ENCODE measurements at places on chromosomes 1 and 21. TPM values are rescaled to one million over a fixed set of nuclear protein-coding genes. Genes with fewer than 3 reads are reported as not detected.
A peak's percentile ranks its signal among the peaks of the same experiment; 100 is the strongest.

Gene ZNF593OS
- not detected for total RNA-seq

Gene MFAP2
- 70.3 TPM for total RNA-seq

Gene VCAM1
- 4.4 TPM for total RNA-seq

Gene FMO3
- 0.14 TPM for total RNA-seq

Gene TXLNA
- total RNA-seq, result 60.1 TPM

DNA sequence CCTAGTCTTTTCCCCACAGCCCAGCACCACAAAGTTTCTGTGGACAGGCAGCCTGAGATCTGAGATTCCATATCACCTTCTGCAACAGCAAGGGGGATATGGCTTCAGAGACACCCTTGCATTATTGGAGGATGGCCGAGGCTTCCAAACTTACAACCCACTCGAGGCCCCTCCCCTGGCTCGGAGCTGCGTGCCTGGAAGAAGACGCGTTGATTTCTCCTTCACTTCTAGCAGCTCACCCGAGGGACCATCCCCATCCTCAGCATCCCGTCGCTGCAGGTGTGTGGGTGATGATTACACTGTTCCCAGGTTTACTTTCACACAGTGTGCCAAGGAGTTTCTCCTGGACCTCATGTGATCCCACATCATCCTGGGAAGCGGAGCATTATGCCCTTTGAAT is 277.9 kb downstream of the MATN1 start:
- DNase-seq, result peak; percentile 4

DNA sequence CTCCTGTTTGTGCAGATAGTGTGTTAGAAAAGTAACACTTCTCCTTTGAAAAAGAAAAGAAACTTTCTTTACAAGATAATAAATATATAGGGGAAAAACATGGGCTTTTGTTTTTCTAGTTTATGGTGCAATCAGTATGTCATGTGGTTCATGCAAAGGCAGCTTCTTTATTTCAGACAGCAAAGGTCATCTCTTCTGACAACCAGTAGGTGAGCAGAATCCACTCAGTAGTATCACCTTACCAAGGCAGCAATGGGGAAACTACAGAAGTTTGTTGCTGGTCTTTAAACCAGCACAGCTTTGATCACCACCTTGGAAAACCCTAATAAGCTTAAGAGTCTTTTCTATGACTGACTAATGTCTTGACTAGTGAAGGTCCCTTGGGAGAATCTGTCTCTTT is 13.0 kb upstream of the SAMSN1 start:
- no peak for DNase-seq

DNA sequence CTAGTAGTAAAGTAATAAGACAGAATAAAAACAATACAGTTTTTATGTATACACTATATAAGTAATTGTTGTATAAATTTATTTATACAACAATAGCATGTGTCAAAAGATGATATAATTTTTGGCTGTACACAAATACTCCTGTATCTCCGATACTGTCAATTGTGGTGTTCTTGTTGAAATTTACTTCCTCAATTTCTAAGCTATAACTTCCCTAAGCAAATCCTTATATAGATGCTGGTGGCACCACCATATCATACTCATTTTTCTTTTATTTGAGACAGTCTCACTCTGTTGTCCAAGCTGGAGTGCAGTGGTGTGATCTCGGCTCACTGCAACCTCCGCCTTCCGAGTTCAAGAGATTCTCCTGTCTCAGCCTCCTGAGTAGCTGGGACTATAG is 141.0 kb upstream of the HP1BP3 start:
- no peak for DNase-seq

DNA sequence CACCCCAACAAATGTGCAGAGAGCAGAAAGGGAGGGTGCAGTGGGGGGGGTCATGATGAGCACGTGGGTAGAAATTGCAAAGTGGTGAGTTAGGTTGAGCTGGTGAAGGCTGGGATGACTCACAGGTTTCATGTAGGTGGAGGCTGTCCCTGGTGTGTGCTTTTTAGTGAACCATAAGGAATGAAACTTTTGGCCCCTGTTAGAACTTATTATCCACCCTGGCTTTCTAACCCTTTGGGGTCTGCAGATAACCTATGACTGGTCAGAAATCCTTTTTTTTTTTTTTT is 46.9 kb downstream of the DOP1B start:
- no peak for DNase-seq

DNA sequence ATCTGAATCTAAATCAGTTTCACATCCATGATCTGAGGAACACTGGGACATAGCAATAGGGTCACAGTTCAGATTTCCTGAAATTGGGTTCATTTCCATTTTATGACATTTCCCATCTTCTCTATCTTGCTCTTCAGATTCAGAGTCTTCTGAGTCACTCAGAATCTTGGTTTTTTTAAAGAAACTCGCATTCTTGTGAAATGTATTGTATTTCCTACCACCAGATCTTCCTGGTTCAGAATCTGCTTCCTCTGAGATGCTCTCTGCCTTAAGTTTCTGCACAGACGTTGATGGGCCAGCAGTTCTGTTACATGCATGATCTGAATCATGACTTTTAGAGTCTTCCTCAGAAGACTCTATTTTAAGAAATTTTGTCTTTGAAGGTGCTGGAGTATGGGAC is 15.5 kb upstream of the PSMG1 start:
- no peak for DNase-seq

DNA sequence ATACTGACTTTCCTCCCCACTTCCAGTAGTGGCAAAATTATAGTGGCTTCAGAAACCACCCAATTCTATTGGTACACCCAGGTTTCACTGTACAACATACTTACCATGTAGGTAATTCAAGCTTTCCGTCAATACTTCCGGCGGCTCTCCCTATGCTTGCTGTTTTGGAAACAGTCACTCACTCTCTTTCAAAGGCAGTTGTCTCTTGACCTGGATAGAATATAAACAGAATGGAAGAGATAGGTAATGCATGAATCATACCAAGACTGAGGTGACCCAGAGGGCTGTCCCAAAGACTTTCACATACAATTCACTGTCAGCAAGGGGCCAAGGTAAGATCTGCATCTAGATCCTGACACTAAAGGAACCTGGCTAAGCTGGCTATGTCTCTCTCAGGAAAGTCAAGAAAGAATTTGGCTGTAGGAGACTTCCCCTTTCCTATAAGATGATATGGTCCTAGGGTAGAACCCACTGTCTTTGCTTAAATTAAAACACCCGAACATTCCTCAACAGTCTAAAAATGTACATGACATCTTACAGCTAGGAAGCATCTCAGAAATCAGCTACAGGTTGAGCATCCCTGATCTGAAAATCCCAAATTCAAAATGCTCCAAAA is 59.6 kb downstream of the LUZP1 start:
- DNase-seq, result no peak

DNA sequence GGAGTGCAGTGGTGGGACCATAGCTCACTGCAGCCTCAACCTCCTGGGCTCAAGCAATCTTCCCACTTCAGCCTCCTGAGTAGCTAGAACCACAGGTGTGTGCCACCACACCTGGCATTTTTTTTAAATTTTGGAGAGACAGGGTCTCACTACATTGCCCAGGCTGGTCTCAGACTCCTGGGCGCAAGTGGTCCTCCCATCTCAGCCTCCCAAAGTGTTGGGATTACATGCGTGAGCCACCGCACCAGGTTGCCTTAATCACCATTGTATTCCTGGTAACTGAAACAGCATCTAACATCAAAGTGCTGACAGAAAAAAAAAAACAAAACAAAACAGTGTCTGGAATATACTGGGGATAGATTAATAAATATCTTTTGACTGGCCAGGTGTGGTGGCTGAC is 18.2 kb downstream of the RPL5 start:
- no peak for DNase-seq

DNA sequence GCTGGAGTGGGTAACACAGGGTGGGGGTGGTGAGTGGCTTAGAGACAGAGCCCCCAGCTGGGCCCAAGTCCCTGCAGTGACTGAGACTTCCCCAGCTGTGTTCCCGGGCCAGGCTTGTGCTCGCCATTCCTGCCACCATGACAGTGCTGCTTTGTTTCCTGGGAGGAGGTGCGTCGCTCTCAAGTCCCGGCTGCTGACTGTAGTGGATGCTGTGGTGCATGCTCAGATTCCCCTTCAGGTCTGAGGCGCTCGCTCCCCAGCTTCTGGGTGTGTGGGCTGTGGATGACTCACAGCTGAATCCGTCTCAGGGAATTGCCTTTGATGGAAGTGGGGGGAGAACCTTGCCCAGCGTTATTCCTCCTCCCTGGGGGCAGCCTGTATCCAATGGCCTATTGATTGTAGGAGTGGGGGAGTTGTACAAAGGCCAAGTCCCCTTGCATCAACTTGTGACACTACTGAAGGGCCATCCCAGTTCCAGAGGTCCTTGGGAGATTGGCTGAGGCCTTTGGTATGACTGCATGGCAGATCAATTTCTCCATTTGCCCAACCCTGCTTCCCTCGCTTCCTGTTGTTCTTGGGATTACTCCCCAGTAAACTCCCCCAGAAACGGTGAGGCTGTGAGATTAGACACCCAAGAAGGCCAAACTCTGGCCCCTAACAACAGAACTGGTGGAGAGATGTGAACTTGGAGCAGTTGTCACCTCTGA is 17.8 kb upstream of the POU3F1 start:
- no peak for DNase-seq

GRCh38 chr1:87941337-87941946 is 612.8 kb downstream of the LMO4 start:
- DNase-seq, result no peak

- peak; percentile 32 for DNase-seq
Measured at GRCh38 chr1:7491109-7491817, 279.8 kb upstream of the VAMP3 start.

GRCh38 chr1:218482683-218483082 is 137.5 kb downstream of the TGFB2 start:
- no peak for DNase-seq

GRCh38 chr1:183604038-183604808 is 14.0 kb upstream of the NCF2 start:
- no peak for DNase-seq

GRCh38 chr1:111399792-111400610 is 27.5 kb downstream of the OVGP1 start:
- peak; percentile 37 for DNase-seq

- DNase-seq, result peak; percentile 96
Measured at GRCh38 chr1:59296358-59297256, at the start of gene FGGY. FGGY (plus strand) TSS chr1:59297094; CDS start chr1:59321550, 24,456 bp downstream.

- no peak for DNase-seq
Measured at GRCh38 chr1:43199093-43199726, 27.1 kb downstream of the CFAP57 start.

DNA sequence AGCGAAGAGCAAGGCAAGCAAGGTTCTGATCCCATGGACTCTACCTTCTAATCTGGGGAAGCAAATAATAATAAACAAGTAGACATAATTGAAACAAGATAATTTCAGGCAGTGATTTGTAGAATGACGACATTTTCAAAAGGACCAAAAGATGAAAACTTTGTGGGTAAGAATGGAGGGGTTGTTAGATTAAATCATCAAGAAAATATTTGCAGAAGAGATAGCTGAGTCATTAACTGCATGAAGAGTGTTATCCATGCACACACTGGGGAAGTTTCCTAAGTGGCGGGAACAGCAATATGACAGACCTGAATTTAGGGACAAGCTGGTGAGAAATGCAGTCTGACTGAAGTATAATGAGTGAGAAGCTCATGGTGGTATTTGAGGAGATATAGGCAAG is 583.1 kb upstream of the RGS18 start:
- DNase-seq, result no peak

DNA sequence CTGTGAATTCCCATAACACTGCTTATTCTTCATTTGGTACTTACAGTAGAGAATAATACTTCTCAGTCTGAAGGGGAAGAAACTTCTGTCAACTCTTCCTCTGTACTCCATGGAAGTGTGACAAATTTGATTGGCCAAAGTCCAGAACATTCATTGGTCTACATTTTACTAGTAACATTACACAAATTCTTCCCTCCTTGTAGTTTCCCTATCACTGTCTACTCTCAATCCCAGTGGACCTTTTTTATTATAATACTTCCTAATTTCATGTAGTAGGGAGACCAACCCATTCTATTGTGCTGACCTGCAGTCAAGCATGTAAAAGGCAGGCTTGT is 74.7 kb downstream of the ALG6 start:
- DNase-seq, result no peak
